ENCODE measurements at places on chromosomes 1 and 21.

- DNase-seq: no peak
Observed at GRCh38 chr1:207935166-207935583, 24.2 kb upstream of the CD34 start.

DNA sequence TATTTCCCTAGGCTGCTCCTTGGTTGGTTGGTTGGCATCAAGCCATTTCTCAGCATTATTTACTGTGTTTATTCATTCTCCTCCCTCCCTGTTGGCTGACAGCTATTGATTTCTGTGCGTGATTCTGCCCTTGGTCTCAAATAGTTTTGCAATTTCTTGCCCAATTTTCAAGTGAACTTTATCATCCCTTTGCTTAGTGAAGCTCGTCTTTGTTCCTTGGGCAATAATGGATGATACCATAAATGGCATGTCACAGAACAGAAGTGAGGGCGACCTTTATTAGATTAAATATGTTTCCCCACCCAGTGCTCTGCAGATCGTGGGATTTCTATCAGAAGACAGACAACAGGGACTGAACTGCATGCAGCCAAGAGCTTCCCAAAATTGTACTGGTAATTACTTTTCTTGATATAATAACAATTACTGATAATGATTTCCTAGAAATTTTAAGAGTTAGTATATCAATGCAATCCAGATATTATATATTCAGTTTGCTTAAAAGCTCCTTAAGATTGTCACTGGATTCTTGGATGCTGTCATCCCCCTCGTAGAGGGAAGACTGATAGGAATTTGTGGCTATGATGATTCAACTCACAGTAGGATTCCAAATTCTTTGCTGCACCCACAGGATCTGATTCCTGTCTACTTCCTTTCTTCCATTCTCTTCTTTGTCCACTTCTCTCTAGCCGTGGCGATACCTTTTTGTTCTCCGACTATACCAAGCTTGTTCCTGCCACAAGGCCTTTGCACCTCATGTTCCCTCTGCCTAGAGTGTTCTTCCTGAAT is 122.1 kb upstream of the KAZN start:
- no peak for DNase-seq

- no peak for DNase-seq
Observed at GRCh38 chr1:88296642-88297041, 387.4 kb upstream of the PKN2 start.

GRCh38 chr1:31725777-31726535 is 22.1 kb upstream of the COL16A1 start:
- peak; percentile 87 for DNase-seq

GRCh38 chr1:184158896-184159681 is 107.6 kb downstream of the TSEN15 start:
- DNase-seq: no peak

DNA sequence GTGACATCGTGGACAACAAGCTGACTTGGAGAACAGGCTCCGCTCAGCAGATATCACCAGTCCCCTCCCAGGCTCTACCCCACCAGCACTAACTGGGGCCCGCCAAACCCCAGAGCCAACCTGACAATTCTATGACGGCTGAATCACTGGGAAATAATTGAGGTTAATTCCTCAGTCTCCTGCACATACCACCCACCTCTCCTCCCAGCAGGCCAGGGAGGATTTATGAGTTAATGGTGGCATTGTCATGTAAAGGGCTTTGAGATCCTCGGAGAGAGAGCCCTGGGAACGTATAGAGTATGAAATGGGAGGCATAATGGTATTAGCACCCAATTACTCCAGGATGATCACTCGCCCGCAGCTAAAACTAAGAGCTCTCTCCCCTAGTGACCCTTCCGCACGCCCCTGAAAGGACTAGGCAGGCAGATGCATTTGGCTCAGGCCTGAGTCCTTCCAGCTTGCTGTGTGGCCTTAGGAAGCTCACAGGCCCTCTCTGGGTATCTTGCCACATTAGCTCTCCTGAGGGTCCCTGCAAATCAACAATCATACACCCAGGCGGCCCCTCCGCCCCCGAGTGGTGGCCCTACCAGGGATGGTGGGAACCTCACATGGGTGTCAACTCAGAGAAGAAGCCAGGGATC is 27.3 kb upstream of the PAX7 start:
- peak; percentile 62 for DNase-seq

- no peak for DNase-seq
Observed at GRCh38 chr21:22791986-22792560, 1793.9 kb downstream of the NCAM2 start.

- DNase-seq: no peak
Observed at GRCh38 chr1:229694053-229694693, 68.1 kb downstream of the URB2 start.

DNA sequence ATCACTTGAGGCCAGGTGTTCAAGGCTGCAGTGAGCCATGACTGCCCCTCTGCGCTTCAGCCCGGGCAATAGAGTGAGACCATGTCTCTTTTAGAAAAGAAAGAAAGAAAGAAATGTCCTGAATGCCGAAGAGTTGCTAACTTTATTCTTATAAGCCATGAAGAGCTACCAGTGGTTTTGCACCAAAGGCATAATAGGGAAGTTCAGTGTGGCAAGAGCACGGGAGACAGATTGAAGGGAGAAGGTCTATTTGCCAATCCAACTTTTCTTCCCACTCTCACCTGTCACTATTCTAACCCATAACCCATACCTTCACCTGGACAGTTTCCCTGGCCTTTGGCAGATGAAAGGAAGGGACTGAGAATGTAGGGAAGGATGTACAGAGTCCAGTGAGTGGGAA is 4.4 kb upstream of the PEA15 start:
- no peak for DNase-seq

- DNase-seq: peak; percentile 91
Observed at GRCh38 chr1:201538612-201539551, at the start of gene NAV1. NAV1 (plus strand) TSS chr1:201539127; CDS start chr1:201622885, 83,758 bp downstream.

- DNase-seq: no peak
Observed at GRCh38 chr1:40384413-40384762, 10.9 kb downstream of the SMAP2 start.

DNA sequence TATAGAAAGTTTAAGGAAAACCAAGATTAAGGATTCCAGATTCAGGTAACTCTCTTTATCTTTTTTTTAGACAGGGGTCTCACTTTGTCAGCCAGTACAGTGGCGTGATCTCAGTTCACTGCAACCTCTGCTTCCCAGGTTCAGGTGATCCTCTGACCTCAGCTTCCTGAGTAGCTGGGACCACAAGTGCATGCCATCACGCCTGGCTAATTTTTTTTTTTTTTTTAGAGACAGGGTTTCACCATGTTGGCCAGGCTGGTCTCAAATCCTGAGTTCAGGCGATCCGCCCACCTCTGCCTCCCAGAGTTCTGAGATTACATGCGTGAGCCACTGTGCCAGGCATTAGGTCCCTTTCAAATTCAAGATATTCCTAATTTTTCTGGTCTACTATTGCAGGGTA is 15.9 kb downstream of the LZIC start:
- DNase-seq: no peak

- no peak for DNase-seq
Observed at GRCh38 chr1:78052685-78053405, 7.1 kb downstream of the GIPC2 start.

DNA sequence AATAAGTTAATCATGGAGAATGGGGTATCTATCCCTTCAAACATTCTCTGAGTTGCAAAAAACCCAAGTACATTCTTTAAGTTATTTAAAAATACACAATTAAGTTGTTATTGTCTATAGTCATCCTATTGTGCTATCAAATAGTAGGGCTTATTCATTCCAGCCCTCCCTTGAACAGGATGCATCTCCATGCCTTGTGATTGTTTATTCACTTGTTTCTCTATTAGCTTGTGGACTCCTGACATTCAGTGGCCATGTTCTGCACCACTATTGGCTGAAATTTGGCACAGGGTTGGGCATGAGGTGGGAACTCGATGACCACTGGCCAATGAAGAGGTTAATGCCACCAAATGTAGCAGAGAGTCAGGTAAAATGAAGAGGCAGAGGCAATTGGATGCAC is 272.8 kb downstream of the TNR start:
- DNase-seq: no peak

- DNase-seq: no peak
Observed at GRCh38 chr1:199512037-199512710, 515.3 kb upstream of the NR5A2 start.

- no peak for DNase-seq
Observed at GRCh38 chr1:2073382-2074230, 23.4 kb downstream of the PRKCZ start.

Measured in chondrocyte (in vitro differentiated cells).